ENCODE measurements at places on chromosomes 5 and 9.

GRCh38 chr9:34206561-34206960 is 27.7 kb downstream of the UBAP1 start:
- DNase-seq = no peak

- DNase-seq = no peak
These were observed 90.8 kb downstream of the COL23A1 start for GRCh38 chr5:178499352-178499751.

DNA sequence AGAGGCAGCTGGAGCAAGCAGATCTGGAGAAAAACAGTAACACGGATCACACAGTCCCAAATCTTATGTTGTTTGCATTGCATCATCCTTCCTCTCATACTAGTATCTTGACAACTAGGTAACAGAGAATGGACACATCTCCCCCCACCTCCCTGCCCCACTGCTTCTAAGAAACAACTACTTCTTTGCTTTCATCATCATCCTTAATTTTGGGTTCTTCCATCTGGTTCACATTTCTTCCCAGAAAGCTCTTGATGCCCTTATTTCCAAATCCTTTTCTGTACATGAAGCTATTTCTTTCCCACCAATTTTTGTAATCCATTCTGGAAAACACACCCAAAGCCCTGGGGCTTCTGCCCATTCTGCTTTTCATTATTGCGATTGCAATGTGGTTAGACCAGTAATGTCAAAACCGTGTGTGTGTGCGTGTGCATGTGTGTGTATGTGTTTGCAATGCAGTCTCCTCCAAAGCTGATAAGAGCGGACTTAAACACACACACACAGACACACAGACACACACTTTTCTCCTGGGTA is 254.7 kb upstream of the SLC30A5 start:
- no peak for DNase-seq

GRCh38 chr9:87307848-87308247 is 189.8 kb upstream of the DAPK1 start:
- DNase-seq = no peak

DNA sequence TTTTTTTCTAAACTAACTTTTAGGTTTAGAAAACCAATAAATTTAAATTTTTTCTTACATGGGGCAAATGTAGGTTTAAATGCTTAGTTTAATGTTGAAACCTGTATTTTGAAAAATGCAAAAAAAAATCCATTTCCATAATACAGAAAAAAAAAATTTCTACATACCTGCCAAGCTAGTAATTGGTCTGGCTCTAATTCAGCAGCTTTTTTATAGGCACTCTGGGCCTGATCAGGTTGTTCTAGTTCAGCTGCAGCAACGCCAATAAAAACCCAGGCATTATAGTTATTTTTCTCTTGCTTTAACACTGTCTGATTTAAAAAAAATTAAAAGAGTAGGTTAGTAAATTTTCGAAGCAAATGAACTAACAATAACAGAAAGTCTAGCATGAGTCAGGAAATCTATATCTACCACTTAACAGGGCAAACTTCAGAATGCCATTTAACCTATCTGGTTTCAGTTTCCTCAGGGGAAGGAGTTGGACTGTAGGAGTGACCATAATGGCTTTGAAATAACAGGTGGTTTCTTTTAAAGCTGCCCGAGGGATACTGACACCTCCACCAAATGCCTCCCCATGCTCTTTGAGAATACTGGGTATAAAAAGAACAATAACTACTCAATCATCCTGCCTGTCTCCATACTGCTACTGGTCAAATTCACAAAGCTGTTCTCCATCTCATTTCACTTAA is 11.6 kb downstream of the SKIC3 start:
- DNase-seq = no peak

DNA sequence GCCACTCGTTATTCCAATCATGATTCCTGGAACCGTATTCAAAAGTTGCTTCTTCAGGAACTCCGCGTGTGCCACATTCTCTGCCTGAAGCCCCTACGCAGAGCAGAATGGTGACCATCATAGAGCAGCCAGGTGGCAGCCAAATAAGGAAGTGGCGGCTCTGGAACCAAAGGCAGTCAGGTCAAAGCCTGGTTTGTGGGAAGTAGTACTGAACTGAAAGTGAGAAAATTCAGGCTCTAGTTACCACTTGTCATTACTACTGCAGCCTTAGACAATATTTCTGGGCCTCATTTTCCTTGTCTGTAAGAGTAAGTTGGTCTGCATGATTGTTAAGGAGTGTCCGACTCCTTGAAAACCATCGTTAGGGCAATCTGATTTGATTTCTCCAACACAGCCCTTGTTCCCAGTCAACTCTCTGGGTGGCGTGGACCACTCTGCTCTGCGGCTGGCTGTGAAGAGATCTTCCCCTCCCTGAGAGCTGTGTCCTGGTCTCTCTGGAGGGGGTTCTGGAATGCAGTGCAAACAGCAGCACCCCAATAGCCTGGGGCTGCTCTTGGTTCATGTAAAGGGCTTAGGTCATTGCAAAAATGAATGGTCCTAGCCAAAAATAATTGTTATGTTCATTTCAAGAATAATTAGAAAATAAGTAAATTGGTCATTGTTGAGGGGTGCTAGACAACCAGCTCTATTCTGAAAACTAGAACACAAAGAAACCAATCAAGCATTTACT is 102.4 kb downstream of the MED27 start:
- DNase-seq = no peak

DNA sequence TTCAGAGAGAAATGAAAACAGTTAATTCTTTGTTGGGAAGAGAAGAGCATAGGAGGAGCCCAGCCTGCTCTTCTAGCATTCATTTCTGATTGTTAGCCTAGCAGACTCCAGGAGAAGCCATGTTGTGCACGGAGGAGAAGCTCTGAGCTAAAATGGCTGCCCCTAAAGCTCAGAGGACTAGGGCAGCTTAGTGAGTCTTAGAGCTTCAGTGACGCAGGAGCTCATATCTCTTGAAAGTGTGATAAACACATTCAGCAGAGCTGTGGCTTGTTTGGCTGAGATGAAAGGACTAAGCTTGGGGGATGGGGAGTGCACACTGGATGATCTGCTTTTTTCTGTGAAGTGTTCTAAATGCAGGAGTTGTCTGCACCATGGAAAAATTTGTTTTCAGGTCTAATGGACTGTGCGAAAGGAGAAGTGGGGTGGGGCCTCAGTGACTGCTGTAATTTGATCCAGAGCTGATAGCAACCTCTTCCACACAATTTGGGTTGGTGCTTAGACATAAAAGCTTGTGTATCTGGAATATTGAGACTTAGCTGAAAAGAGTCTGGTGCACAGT is 58.5 kb downstream of the ZNF462 start:
- DNase-seq = peak; percentile 7

DNA sequence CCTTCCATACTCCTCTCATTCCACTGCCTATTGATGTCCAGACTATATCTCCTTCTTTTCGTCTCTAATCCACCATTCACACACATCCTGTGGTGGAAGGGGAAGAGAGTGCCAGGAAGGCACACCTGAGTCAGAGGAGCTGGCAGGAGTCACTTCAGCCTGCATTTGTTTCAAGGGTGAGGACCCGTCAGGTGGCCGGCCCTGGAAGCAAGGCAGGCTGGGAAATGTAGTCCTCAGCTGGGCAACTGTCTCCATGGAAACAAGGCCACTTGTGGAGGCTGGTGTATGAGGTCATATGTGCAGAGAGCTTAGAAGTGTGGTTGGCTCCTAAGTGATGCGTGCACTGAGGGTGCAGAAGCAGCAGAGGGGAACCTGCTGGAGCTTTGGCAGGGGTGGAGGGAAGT is 278.4 kb downstream of the NSG2 start:
- DNase-seq = no peak

GRCh38 chr5:78727786-78728761 is 79.5 kb upstream of the LHFPL2 start:
- DNase-seq = no peak

DNA sequence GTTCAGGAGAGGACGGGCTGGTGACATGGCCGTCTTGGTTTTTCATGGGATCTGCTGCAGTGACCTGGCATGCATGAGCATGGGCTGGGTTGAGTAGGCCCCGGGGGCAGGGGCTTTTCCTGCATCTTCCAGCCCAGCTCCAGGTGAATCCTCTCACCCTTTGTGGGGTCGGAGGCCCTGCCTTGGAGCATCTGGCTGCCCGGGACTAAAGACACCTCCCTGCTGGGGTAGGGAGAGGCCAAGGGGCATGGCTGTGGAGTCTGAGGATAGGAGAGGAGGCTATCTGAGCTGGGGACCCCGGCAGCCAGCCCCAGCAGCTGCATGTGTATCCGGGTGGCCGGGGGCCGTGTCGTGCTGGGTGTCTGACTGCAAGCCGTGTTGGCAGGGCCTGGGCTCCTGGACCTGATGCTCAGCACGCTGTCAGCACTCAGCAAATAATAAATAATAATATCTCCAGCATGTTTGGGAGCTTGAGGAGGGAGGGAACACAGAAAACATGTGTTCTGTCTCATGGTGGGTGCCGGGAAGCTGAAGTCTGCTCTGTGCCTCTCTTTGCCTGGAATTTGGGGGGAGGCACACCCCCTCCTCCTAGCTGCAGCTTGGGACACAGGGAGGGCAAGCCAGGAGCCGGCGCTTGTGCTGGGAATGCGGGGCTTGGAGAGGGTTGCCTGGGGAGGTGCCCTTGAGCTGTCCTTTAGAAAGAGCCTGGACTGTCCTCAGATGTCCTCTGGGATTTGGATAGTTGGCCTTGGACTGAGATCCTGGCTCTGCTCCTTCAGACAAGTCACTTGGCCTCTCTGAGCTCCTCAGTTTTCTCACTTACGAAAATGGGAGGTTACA is 28.4 kb upstream of the PITX1 start:
- DNase-seq = no peak

GRCh38 chr5:139692679-139693308 is 44.6 kb downstream of the CXXC5 start:
- DNase-seq = no peak

DNA sequence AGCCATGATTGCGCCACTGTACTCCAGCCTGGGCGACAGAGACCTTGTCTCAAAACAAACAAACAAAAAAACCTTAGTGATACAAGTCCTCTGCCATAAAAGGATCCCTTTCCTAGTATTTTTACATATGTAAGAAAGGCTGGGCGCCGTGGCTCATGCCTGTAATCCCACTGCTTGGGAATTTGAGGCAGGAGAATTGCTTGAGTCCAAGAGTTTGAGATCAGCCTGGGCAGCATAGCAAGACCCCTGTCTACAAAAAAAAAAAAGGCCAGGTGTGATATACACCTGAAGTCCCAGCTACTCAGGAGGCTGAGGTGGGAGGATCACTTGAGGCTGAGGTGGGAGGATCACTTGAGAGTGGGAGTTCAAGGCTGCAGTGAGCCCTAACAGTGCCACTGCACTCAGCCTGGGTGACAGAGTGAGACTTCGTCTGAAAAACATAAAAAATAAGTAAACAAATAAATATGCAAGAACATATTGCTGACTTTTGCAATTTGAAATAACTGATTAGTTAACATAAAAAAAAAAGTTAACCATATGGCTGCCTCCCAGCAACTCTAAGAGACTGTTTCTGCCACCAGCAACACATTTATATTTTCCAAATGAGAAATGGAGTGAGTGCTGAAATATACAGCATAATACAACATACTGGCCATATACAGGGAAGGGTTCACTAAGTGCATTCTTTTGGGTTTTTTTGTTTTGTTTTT is 6.9 kb downstream of the ZNF367 start:
- DNase-seq = no peak

DNA sequence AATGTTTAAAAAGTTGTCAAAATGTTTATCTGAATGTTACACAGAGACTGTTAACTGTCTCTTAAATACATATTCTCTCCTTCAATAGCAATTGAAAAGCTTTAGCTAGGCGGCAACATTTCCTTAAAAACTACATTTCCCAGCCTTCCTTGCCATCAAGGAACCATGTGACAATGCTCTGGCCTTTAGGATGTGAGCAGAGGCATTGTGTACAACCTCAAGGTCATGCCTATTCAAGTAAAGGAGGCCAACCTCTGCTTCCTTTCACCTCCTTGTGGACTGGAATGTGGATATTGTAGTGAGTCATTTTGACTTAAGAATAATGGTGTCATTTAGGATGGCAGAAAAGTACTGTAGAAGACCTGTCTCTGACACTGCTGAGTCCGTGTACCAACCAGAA is 23.7 kb upstream of the MROH2B start:
- DNase-seq = no peak

DNA sequence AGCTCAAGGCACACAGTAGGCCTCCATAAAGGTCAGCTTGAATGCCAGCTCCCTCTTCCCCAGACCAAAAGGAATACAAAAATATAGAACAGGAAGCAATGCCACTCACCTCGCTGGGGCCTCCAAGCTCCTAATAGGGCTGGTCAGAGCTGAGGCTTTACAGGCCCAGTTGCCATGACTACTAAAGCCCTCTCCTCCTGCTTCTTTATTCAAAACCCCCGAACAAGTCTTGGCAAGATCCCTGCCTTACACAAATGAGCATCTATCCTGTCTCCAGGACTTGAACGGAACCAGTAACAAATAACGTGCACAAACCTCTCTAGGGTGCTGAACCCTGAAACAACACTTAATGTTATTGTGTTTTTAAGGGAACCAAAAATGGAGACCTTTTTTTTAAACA is 136.3 kb downstream of the SIL1 start:
- DNase-seq = no peak

- no peak for DNase-seq
These were observed 102.5 kb downstream of the PDE6A start for GRCh38 chr5:149841851-149842793.
